ENCODE measurements at places on chromosomes 6 and 20. TPM values are rescaled to one million over a fixed set of nuclear protein-coding genes. Genes with fewer than 3 reads are reported as not detected.

CDH4 gene
- 0.29 TPM for total RNA-seq

SSTR4 gene
- not detected for total RNA-seq

MYT1 gene
- total RNA-seq = not detected

TSPO2 gene
- total RNA-seq = not detected

BTN1A1 gene
- not detected for total RNA-seq

SUPT3H gene
- 7.7 TPM for total RNA-seq

BPIFA1 gene
- not detected for total RNA-seq

ZBTB9 gene
- total RNA-seq = 7.5 TPM

ECT2L gene
- not detected for total RNA-seq

BPIFB1 gene
- total RNA-seq = not detected

NNAT gene
- total RNA-seq = not detected

OPN5 gene
- total RNA-seq = not detected

SRF gene
- 10.7 TPM for total RNA-seq

C20orf202 gene
- total RNA-seq = not detected

TMEM244 gene
- 2.5 TPM for total RNA-seq

REM1 gene
- total RNA-seq = 0.39 TPM

PKIB gene
- 0.72 TPM for total RNA-seq

CGAS gene
- 20.5 TPM for total RNA-seq

GFOD1 gene
- total RNA-seq = 1.8 TPM

CLIC5 gene
- total RNA-seq = 0.10 TPM

SLC25A27 gene
- 1.8 TPM for total RNA-seq

PSORS1C1 gene
- total RNA-seq = 0.88 TPM

JAG1 gene
- total RNA-seq = 3.0 TPM

ANKRD6 gene
- total RNA-seq = 2.7 TPM

PTCRA gene
- not detected for total RNA-seq

OCSTAMP gene
- total RNA-seq = not detected

CNBD2 gene
- total RNA-seq = 6.8 TPM

C2 gene
- total RNA-seq = not detected

NFATC2 gene
- 3.0 TPM for total RNA-seq

SLC12A5 gene
- total RNA-seq = 0.96 TPM

ZC3H12D gene
- 0.48 TPM for total RNA-seq

NHLRC1 gene
- 2.1 TPM for total RNA-seq

RAB22A gene
- total RNA-seq = 26.8 TPM

TAB2 gene
- 46.7 TPM for total RNA-seq
